Gastroesophageal sphincter (tissue), 4 donors: ENCODE measurements at places on chromosomes 4 and X. TPM values are rescaled to one million over a fixed set of nuclear protein-coding genes. Genes with fewer than 3 reads are reported as not detected.

The CFAP97 gene
- total RNA-seq = 36.5 TPM

The COL4A6 gene
- total RNA-seq = 103 TPM

The IL2RG gene
- 6.3 TPM for total RNA-seq

The CLIC2 gene
- total RNA-seq = 20.7 TPM

The CXCL1 gene
- total RNA-seq = 10.5 TPM

The ASMT gene
- total RNA-seq = 1.4 TPM

The PLK4 gene
- 0.67 TPM for total RNA-seq

The SHOX gene
- not detected for total RNA-seq

The ADAM29 gene
- total RNA-seq = not detected

The MAGEE2 gene
- total RNA-seq = not detected

DNA sequence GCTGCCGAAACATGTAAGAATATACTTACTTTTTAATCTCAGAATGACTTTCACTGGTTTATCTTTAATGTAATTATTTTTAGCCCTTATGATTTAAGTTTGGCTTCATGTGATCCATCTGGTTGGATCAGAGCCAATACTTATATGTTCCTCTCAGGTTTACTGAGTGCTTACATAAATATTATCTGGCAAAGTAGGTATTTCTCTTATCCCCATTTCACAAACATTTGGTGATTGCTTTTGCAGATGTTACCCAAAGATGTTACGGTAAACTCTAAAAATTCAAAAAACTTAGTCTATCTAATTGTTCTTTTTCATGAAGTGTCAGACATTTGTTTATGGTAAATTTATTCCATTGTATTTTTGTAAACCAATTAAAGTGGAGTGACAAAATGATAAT is 115.0 kb upstream of the TLL1 start:
- ATAC-seq = no peak

- ATAC-seq = no peak
These were observed 62.4 kb upstream of the MSANTD1 start for GRCh38 chr4:3186609-3187008.

- ATAC-seq = peak; percentile 6
These were observed 7.0 kb downstream of the HTRA3 start for GRCh38 chr4:8276358-8277240.

DNA sequence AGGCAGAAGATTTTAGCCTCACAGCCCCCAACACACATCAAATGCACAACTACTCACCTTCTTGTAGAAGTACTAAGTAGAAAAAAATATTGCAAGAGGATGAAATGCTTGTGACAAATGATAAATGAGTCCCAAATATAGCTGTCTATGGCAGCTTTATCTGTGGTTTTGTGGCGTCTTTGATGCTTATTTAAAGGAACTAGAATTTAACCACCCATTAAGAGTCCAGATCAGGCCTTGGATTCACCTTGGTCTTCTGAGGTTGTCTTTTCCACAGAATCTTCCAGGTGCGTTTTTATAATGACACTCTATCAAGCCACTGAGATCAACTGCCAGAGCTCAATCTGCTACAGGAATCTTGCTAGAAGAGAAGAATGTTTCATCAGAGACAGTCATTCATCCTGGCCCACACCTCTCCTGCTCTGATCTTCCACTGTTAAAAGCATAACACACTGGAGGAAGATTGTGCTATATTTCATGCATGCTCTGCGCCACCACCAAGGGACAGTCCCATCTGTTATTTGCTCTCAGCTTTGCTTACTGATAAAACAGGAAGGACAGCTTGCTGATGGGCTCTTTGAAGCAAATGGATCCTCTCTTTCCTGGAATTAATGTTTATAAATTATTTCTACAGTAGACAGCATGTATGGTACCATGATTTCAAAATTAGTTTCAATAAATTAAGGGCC is 144.1 kb downstream of the SLC7A11 start:
- no peak for ATAC-seq

DNA sequence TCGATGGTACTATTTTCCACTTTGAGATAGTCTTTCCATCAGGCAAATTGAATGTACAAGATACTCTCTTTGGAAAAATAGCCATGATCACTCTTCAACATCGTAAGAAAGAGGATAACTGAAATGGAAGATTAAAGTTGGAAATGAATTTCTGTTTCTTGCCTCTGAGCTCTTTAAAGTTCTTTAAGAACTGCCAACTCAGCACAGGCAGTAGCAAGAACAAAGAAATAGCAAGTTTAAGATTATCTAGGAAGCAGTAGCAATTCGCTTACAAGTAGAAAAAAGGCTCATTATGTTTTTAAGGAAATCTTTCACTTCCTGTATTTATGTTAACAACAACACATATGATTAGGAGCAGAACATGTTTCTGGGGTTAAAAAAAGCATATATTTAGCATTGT is 127.6 kb downstream of the CDS1 start:
- ATAC-seq = no peak

- ATAC-seq = no peak
These were observed 71.1 kb upstream of the PPP3CA start for GRCh38 chr4:101418466-101418865.

DNA sequence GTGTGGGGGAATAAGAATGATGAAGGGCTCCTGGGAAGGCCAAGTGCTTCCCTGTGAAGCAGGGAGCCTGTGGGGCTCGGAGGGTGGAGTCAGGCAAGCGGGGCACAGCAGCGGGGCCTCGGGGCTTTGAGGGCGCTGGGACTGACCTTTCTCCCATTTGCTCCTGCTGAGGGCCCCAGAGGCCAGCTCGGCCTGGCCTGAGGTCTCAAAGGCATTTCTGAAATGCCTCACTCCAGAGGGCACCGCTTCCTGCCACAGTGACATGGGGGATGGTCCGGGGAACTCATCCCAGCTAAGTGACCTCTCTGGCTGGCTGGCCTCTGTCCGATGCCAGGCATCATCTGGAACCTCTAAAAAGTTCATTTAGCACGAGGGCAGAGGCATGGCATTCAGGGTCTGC is 98.8 kb upstream of the STX18 start:
- ATAC-seq = no peak

GRCh38 chrX:67779099-67779498 is 235.3 kb downstream of the AR start:
- no peak for ATAC-seq

DNA sequence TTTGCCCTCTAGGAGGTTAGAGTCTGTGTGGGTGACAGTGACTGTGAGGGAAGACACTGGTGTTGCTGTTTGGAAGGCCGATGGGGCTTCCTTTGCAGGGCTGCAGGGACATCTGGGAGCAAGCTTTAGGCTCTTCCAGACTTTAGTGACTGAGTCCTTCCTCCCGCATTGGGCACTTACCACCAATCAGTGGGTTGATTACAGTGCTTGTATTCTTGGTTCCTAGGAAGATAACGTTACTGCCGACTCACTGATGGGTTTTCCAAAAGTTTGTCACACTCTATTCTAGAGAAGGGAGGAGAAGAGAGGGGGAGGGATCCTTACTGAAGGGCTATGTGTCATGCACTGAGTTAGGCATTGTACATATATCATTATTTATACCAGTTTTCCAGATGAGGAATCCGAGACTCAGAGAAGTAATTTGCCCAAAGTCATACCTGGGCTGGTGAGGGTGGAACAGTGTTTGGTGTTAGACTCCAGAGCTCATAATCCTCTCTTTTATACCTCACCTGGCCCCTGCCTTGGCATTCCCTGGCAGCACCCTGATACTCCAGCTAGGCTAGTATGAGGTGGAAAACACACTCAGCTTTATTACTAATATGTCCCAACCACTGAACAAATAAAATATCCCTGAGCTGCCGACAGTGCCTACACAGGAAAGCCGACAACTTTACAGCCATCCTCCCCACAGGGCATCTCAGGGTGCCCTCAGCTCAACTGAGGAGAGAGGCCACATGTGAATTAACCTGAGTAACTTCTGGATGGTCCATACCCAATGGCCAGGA is 3.8 kb downstream of the CHST7 start:
- no peak for ATAC-seq

GRCh38 chrX:43500996-43501694 is 155.0 kb upstream of the MAOA start:
- ATAC-seq = no peak

DNA sequence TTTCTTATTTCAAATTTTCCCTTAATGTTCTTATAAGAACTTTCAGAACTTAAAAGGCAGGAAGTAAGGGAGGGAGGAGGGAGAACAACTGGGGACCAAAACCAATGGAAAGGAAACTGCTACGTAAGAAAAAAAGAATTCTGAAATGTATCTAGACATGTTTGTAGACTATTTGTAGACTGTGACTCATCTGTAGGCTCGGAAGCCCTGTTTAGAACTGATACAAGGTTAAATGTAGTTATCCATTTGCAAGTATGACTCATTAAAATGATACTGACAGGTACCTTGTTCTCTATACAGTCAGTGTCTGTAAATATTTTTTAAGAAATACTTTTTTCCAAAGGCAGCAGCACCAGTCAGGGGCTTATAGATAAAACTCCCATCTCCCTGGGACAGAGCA is 202.0 kb downstream of the DHX15 start:
- ATAC-seq = no peak

GRCh38 chrX:17192106-17192505 is 182.9 kb upstream of the NHS start:
- ATAC-seq = no peak

DNA sequence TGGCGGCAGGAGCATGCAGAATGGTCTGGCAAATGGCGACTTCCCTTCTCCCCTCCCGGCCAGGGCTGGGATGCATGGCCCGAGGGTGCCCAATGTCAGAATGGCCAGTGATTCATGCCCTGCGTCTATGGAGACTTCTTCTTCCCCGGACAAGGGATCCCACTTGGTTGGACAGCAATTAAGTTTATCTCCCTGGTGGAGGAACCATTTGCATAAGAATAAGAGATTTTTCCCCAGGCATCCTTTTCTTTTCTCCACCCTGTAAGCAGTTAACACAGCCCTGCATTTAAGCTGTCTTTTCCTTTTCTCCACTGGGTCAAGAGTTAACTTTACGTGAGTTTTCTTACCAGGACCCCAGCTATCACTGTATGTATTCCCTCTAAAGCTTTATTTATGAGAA is 856.6 kb downstream of the GLUD2 start:
- ATAC-seq = no peak

GRCh38 chrX:38864165-38864564 is 62.9 kb downstream of the MID1IP1 start:
- ATAC-seq = no peak
